ENCODE measurements at places on chromosomes 6 and 20.

DNA sequence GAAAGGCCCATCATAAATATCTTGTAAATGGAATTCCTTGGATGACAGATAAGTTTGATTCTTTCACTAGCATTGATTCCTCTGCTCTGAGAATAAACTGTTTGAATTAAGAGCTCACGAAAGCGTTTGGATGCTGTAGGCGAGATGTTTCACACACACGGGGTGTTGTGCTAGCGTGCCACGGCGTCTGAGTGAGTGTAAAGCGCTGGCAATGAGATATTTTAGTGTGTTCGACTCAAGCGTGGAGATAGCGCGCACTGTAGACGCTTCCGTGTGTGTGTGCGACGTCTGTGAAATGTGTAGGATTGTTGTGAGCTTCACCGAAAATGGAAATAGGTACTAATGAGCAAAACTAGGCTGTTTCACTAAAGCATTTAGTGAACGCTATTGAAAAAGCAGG, 29.4 kb upstream of the ADRM1 start:
- DNase-seq = no peak

- no peak for DNase-seq
Measured at GRCh38 chr20:60541991-60542390, 583.8 kb downstream of the CDH26 start.

DNA sequence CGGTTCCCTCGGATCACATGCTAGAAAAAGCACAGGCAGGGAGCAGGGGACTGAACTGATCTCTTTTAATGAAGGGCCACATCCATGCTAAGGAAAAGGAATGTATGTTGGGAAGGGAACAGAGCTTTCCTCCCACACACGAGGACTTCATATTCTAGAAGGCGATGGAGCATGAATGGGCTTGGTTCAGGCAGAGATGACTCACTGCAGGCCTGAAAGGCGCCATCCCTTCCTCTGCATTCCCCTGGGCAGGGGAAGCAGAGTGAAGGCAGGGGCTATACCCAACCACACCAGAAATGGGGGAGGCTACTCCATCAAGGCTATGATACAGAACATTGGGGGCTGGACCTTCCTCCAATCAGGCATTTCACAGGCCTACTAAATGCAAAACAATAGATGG, 30.6 kb downstream of the ELMO2 start:
- no peak for DNase-seq

DNA sequence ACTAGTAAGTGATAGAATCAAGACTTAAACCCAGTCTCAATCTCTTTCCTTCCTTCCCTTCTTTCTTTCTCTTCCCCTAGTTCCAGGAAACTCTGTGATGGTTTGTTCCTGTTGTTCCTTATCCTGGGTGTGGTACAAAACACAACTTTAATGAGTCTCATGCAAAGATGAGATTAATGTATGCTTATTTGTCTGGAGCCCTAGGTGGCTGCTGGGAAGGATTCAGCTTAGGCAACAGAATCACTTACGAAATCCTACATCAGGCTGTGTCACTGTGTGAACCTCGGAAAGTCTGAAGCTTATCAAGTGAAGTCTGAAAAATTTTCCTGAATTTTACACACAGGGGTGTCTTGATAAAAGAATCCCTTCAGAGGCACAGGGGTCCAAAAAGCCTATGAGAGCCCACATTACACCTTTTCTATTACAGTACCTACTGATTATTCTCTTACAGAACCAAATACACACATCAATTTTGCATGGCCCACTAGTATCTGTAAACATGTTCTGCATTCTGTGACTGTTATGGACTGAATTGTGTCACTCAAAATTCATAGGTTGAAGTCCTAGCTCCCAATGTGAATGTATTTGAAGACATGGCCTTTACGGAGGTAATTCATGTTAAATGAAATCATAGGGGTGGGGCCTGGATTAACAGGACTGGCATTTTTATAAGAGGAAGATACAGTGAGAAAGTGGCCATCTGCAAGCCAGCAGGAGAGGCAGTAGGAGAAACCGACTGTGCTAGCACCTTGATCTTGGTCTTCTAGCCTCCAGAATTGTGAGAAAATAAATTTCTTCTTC, 144.7 kb downstream of the MYB start:
- DNase-seq = no peak

- no peak for DNase-seq
Measured at GRCh38 chr20:40414843-40415615, 274.0 kb downstream of the MAFB start.
